Omental fat pad (tissue), 4 donors: ENCODE measurements at places on chromosomes 3 and 15. TPM values are rescaled to one million over a fixed set of nuclear protein-coding genes. Genes with fewer than 3 reads are reported as not detected.

DNA sequence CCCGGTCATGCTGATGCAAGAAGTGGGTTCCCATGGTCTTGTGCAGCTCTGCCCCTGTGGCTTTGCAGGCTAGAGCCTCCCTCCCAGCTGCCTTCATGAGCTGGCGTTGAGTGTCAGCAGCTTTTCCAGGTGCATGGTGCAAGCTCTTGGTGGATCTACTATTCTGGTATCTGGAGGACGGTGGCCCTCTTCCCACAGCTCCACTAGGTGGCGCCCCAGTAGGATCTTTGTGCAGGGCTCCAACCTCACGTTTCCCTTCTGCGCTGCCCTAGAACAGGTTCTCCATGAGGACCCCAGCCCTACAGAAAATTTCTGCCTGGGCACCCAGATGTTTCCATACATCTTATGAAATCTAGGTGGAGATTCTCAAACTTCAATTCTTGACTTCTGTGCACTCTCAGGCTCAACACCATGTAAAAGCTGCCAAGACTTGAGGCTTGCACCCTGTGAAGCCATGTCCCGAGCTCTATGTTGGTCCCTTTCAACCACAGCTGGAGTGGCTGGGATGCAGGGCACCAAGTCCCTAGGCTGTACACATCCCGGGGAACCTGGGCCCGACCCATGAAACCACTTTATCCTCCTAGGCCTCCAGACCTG lies 238.4 kb upstream of the MDFIC2 start:
- peak; percentile 53 for DNase-seq

- no peak for DNase-seq
Measured at GRCh38 chr15:49460411-49460941, 37.4 kb downstream of the FGF7 start.

Gene CLPX
- 41.0 TPM for total RNA-seq

Gene QTRT2
- total RNA-seq, result 18.0 TPM
